ENCODE measurements at places on chromosomes 13 and 19. TPM values are rescaled to one million over a fixed set of nuclear protein-coding genes. Genes with fewer than 3 reads are reported as not detected.

- no peak overlapping the region for H3K27ac ChIP-seq
- no peak for DNase-seq
- peaks cover 5% of the 10 kb centered on the region for H3K4me1 ChIP-seq
Observed at GRCh38 chr19:5341981-5342380, 1.4 kb upstream of the PTPRS start.

Gene SHISA2
- 0.55 TPM for total RNA-seq

DNA sequence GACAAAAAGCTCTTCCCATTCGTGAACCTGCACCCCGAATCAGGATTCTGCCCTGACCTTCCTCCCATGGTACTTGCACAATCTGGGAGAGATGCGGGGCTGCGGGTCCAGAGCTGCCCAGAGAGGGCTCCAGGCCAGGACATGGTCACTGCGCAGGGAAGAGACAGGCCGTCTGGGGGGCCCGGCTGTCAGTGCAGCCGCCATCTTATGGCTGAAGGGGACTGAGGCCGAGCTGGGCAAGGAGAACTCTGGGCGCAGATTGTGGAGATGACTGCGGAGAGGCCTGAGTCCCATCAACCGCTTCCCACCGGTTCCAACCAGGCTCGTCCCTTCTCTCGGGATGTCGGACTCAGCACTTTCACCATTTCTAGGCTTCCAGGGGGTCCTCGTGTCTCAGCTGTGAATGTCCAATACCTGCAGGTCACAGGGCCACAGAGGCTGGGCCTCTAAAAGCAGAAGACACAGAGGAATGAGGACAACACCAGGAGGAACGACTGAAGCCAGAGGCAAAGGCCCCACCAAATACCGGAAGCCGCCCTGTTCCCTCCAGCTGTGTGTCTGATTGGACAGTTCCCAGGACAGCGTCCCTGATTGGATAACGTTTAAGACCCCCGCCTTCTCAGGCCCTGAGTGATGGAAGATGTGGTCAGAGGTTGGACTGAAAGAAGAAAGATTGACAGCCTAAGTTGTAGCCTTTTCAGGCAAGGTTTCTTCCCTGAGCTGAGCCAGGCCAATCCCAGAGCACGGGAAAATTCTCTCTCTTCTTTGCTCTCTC is 117.1 kb upstream of the ZNF91 start:
- DNase-seq = no peak
- no peaks in the 10 kb centered on the region for H3K27me3 ChIP-seq
- no peaks in the 10 kb centered on the region for H3K36me3 ChIP-seq

- H3K4me1 ChIP-seq = peaks cover 15% of the 10 kb centered on the region
- H3K36me3 ChIP-seq = no peaks in the 10 kb centered on the region
- H3K27me3 ChIP-seq = no peaks in the 10 kb centered on the region
- no peak for DNase-seq
- no peak overlapping the region for H3K27ac ChIP-seq
Observed at GRCh38 chr19:38251564-38252051, 4.6 kb downstream of the PPP1R14A start.

DNA sequence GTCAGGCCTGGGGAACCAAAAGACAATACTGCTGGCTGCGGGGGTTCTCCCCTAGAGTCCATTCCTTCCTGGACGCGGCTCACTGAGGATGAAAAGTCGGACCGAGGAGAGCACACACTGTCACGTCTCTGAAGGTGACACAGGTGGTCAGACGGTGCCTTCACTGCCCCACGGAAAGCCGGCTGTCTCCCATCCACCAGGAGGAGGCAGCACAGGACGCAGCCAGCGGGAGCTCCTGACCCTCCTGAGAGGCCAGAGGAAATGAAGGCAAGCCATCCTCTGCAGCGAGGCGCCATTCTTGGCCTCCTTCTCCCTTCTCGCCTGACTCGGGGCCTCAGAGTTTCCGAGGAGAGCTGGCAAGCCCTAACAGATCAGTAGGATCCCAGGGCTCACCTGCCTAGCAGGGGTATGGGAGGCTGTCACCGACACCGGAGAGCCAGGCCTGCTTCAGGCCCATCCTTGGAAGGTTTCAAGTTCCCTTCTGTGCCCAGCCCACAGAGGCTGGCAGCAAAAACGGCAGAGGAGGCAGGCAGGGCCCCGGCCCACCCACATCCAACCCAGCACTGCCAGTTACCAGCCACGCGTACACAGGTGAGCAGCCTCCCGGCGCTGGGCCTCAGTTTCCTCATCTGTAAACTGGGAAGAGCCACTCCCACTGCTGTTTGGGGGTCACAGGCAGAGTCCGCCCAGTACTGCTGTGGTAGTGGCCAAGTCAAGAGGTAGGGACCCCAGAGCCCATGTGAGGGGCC is 4.5 kb downstream of the REXO1 start:
- H3K27ac ChIP-seq = no peak overlapping the region
- H3K27me3 ChIP-seq = no peaks in the 10 kb centered on the region
- H3K4me1 ChIP-seq = peaks cover 17% of the 10 kb centered on the region
- no peak overlapping the region for H3K4me3 ChIP-seq
- DNase-seq = no peak
- no peaks in the 10 kb centered on the region for H3K36me3 ChIP-seq

- no peaks in the 10 kb centered on the region for H3K36me3 ChIP-seq
- H3K27ac ChIP-seq = no peak overlapping the region
- DNase-seq = no peak
Observed at GRCh38 chr13:80586356-80586755, 245.4 kb upstream of the SPRY2 start.

Gene OPA3
- 3.6 TPM for total RNA-seq

DNA sequence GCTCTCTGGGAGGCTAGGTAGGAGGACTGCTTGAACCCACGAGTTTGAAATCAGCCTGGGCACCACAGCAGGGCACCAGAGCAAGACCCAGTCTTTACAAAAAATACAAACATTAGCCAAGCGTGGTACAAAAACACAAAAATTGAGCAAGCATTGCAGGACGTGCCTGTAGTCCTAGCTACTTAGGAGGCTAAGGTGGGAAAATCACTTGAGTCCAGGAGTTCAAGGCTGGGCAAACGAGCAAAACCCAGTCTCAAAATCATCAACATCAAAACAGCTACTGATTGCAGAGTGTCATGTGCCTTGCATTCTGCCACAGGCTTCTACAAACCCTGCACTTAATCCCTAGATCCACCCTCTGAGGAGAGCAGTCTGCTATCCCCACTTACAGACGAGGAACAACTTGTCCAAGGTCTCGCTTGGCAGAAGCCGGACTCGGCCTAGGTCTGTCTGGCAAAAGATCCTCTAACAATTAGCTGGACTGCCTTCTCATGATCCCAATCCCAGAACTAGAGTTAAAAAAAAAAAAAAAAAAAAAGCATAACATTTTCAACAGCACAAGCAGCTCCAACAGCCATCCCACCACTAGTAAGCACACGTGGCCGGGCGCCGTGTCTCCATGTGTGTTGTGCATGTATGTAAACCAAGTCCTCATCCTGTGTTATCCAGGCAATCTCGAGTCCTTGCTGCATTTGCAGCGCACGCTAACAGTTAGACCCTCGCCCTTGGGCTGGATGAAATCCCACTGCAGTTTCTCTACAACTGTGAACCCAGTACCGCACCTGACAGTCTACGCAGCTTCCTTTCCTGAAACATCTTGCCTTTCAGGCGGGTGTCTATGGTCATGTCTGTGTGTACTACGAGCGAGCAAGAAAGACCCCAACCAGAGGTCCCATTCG is 2.0 kb downstream of the PPP6R1 start:
- peaks cover 8% of the 10 kb centered on the region for H3K4me1 ChIP-seq
- no peaks in the 10 kb centered on the region for H3K27me3 ChIP-seq
- no peak overlapping the region for H3K4me3 ChIP-seq
- DNase-seq = no peak

Data from pancreas (tissue), 10 donors.